Left kidney (tissue), 8 donors: ENCODE measurements at places on chromosomes 11 and 22.

DNA sequence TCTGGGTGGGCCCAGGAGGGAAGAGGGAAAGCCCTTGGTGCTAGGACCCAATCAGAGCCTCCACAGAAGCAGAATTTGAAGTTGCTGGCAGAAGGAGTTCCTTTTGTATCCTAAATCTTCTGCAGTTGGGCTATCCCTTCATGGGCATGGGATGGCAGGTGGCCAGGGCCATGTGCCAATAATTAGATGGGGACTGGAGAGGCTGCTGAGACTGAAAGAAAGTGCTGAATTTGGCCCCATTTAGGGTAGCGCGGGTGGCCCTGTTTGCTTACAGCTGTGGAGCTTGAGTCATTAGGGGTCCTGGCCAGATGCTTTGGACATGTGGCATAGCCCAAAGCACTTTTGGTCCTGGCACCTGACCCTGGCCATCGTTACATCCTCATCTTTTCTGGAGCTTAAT is 27.1 kb downstream of the PARVA start:
- DNase-seq: no peak

DNA sequence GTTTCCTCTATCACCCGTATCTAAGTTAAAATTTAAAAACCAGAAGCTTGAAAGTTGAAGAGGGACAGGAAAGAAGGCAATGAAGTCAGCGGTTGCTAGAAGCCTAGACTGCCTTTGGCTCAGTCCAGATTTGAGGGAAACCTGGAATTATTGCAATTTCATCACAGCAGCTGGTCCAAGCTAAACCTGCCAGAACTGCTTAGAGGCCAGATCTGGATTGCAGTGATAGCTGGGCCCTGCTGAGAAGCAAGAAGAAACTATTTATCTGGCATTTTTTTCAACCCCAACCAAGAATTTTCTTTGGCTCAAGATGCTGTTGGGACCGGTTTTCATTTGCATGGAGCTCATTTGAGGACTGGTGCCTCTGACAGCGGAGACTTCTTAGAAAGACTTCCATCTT is 121.5 kb upstream of the TEAD1 start:
- DNase-seq: no peak

GRCh38 chr11:111386611-111387150 is 7.6 kb upstream of the POU2AF1 start:
- DNase-seq: no peak

- no peak for DNase-seq
These were observed 51.9 kb upstream of the CDON start for GRCh38 chr11:126114486-126115126.

DNA sequence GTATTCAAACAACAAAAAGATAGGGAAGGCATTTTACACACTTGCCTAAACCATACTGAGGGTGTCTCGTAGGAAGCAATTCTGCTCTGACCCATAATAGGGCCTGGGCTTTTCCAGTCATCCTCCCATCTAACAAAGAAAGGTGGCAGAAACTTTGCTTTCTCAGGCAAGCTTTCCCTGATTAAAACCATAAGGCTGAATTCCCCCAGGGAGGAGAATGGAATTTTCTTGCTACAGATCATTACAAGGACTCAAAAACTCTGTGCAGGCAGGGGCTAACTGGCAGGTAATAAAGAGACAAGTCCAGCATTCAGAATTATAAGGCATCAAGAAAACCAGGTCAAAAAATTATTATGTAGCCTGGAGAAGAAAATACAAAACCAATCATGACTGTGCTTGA is 90.4 kb downstream of the RBFOX2 start:
- no peak for DNase-seq

- no peak for DNase-seq
These were observed 118.0 kb downstream of the SNX19 start for GRCh38 chr11:130798280-130798679.

DNA sequence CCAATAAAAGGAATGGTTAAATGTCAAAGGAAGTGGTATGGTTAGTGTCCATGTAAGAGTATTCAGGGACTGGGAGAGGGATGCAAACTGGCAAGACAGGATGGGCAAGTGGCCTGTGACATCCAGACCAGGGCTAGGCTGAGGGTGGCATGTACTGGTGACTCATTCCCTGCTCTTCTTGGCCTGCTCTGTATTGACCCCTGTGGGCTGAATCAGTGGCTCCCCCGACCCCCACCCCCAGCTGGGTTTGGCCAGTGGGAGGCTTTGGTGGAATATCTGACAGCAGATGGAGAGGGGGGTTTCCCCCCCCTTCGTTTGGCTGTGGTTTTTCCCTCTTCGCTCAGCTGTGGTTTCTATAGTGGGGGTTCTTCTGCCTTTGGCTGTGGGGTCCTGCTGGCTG is 87.7 kb downstream of the CSNK2A3 start:
- no peak for DNase-seq

GRCh38 chr11:132691848-132692550 is 840.3 kb downstream of the OPCML start:
- DNase-seq: no peak

DNA sequence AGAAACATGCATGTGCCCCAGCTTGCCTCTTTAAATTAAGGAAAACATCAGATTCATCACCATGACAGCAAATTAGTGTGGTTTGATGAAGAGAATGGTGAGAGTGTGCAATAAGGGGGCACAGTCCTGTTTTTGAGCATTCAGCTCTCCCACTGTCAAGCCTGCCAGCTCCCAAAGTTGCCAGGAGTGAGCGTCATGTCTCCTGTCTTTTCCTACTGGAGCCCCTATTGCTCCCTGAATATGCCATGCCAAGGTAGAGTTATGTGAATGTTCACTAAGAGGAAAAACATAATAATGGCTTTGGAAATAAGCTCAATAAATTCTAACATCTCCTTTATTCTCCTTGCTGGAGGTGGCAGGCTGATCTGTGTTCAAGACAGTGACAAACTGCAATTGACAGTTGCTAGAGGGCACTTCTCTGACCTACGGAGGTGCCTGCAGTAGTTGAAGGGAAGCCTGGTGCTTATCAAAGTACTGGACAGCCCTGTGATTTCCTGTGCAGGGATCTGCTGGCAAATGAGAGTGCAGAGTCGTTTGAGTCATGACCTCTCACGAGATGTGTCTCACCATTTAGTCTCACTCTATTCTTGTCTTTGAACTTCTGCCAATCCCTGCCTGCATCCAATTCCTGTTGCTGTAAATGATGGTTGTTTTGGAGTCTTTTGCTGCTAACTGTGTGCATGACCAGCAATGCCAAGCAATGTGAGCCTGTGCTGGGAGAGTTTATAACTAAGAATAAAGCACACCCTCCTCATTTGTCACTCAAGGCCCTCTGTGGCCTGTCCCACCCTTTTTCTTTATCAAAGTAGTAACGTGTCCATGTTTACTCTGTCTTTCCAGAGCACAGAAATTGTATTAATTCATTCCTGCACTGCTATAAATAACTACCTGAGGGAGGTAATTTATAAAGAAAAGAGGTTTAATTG is 34.8 kb downstream of the MRGPRX2 start:
- no peak for DNase-seq

DNA sequence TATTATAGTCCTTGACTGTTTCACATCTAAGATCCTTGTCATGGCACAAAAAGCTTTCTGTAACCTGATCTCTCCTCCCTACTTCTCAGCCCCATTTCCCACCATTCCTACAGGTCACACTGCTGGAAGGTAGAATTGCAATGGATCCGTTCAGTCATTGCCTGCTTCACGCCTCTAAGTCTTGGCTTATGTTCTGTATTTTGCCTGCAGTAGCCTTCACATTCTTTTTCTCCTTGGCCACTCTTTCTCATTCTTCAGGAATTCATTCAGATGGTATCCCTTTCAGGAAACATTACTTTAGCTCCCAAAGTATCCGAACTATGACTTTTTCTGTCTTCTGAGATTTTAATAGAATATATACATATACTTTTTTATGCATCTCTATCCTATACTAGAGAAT is 731.5 kb downstream of the NTM start:
- no peak for DNase-seq

- no peak for DNase-seq
These were observed 28.0 kb downstream of the SLN start for GRCh38 chr11:107683807-107684206.

- no peak for DNase-seq
These were observed 5.2 kb downstream of the KCNJ5 start for GRCh38 chr11:128896356-128896755.

- DNase-seq: no peak
These were observed 22.5 kb upstream of the APOL5 start for GRCh38 chr22:35695202-35695601.

- DNase-seq: no peak
These were observed 123.2 kb downstream of the ATG16L2 start for GRCh38 chr11:72937439-72937838.

- no peak for DNase-seq
These were observed 126.4 kb upstream of the APOA1 start for GRCh38 chr11:116963813-116964212.

GRCh38 chr22:41508770-41509170 is 35.5 kb downstream of the POLR3H start:
- DNase-seq: no peak

- no peak for DNase-seq
These were observed 44.5 kb downstream of the PARVB start for GRCh38 chr22:44068422-44069191.

DNA sequence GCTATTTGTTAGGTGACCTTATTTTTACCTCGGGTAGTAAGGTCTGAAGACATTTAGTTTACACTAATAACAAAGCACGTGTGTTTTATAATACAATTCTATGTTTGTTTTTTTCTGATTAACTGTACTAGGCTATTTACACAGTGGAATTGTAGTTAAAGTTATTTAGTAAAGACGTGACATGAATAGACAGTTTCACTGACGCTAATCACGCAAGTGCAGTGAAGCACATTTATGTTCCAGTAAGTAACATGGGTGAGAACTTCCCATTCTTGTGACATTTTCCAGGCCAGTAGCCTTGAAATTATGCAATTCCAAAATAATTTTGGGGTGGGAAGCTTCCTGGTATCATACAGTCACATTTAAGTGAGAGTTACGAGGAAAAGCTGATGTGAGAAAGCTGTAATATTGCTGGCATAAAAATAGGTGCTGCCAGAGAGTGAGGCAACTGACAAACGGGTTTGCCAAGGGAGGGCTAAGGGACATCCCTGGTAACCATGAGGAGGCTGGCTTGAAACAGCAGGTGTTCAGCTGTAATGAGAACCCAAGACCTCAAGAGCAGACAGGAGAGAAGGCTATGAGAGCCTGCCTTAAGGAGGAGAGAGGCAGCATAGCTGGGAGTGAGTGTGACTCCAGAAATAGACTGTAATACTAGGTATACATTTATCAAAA is 378.8 kb downstream of the DCDC1 start:
- DNase-seq: no peak

DNA sequence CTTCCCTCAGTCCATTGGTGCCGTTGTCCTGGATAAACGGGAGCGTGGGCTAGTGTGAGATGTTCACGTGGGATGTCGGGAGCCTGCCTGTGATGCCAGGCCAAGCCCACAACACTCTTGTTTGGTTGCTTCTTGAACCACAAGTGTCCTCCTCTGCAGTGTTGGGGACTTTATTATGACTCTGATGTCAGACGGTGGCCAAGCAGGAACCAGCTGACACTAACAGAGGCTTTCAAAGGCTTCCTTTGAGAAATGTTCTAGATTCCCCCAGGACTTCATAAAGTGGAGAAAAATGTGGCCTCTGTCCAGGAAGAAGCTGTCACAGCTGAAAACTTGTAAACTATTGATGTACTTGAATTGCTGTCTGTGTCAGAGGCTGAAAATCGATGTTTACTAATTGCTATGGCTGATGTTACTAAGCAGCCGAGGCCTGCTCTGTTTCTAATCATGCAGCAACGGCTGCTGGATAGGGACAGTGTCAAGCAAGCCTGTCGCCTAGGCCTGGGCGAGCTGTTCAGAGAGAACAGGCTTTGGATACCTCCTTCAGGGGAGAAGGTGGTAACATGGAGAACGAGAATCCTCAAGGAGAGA is 131.7 kb downstream of the TBC1D22A start:
- peak; percentile 34 for DNase-seq

DNA sequence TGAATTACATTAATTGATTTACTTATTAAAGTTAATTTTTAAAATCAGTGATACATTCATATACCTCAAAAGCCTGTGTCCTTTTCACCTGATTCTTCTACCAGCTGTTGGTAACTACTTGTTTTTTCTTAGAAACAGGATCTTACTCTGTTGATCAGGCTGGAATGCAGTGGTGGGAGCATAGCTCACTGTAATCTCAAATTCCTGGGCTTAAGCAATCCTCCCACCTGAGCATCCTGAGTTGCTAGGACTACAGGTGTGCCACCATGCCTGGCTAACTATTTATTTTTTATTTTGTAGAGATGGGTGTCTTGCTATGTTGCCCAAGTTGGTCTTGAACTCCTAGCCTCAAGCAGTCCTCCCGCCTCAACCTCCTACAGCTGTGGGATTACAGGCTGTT is 4.7 kb downstream of the TRIM44 start:
- no peak for DNase-seq

- DNase-seq: no peak
These were observed 86.7 kb downstream of the KIAA1671 start for GRCh38 chr22:25039255-25039654.

DNA sequence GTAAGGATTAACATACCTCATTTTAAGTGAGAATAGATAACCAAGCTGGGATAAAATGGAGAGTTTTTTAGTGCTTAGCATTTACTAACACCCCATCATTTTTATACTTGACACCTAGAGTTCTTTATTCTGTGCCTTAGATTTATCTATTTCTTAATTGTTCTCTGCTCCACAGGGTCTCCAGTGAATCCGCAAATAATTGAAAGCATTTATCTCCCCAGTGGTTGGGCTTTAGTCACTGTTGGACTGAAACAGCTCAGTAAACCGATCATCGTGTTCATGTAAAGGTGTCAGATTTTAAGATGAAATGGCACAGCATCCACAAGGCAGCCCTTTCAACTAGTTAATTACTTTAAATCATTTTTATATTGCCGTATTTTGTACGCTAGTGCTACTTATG is 17.8 kb upstream of the GRIA4 start:
- DNase-seq: no peak

GRCh38 chr22:20792966-20793728 is 19.2 kb downstream of the SERPIND1 start:
- no peak for DNase-seq

DNA sequence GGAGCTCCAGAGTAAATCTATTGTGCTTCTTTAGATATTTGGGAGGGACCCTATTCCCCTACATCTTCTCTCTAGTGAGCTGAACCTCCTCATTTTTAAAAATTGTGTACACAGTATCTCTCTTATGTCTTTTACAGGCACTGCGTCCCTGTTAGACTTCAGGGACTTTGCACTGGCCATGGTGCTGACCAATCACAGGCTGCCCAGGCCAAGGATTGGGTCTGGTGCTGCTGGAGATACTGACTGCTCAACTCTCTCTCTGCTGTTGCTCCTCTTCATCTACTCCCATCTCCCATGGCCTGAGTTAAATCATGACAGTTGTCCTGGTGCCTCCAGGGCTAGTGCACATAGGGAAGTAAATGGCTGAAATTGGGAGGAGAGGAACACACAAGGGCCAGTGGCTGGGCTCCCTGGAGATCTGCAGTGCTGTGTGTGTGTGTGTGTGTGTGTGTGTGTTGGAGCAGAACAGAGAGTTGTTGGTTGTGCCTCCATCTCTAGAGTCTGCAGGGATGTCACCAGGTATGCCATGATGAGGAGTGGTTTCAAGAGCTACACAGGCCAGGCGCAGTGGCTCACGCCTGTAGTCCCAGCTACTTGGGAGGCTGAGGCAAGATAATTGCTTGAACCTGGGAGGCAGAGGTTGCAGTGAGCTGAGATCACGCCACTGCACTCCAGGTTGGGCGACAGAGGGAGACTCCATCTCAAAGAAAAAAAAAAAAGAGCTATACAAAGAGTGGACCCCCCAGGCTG is 155.3 kb downstream of the ST3GAL4 start:
- DNase-seq: no peak

GRCh38 chr11:24755260-24755839 is 258.5 kb downstream of the LUZP2 start:
- DNase-seq: peak; percentile 32
